Muscle of leg (tissue), 16 donors: ENCODE measurements at places on chromosomes 2 and 18. TPM values are rescaled to one million over a fixed set of nuclear protein-coding genes. Genes with fewer than 3 reads are reported as not detected.
A peak's percentile ranks its signal among the peaks of the same experiment; 100 is the strongest.

DNA sequence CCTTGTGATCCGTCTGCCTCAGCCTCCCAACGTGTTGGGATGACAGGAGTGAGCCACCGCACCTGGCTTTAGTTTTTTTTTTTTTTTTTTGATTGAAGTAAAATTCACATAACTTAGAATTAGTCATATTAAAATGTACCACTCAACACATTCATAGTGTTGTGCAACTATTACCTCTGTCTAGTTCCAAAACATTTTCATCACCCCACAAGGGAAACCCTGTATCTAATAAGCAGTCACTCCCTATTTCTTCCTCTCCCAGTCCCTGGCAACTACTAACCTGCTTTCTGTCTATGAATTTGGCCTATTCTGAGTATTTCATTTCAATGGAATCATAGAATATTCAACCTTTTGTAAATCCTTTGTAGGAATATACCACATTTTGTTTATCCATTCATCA lies 123.9 kb upstream of the FAM117B start:
- no peak for DNase-seq

DNA sequence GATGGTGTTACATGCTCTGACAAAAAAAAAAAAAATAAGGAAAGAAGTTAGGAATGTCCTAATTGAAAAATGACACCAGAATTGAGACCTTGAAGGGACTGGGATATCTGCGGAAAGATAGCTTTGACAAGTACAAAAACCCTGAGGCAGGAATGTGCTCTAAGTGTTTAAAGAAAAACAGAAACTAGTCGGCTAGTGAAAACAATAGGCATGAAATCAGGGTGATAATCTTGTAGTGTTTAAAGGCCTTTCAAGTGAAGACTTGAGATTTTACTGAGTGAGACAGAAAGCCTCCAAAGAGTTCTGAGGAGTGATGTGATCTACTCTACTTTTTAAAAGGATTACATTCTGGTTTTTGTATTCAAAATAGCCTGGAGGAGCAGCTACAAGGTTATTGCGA lies 107.4 kb downstream of the COBLL1 start:
- no peak for DNase-seq

Gene RAB27B
- 0.61 TPM for polyA plus RNA-seq

Gene CFAP221
- 1.2 TPM for polyA plus RNA-seq

- no peak for DNase-seq
These were observed 2.0 kb downstream of the LIMS1 start for GRCh38 chr2:108536133-108536780.

GRCh38 chr2:74540291-74540690 lies 10.6 kb downstream of the HTRA2 start:
- DNase-seq, result peak; percentile 41

Gene GLB1L
- polyA plus RNA-seq, result 6.0 TPM

Gene POTEI
- polyA plus RNA-seq, result 0.07 TPM

- no peak for DNase-seq
These were observed 440 bp upstream of the UGGT1 start for GRCh38 chr2:128090575-128090944.

DNA sequence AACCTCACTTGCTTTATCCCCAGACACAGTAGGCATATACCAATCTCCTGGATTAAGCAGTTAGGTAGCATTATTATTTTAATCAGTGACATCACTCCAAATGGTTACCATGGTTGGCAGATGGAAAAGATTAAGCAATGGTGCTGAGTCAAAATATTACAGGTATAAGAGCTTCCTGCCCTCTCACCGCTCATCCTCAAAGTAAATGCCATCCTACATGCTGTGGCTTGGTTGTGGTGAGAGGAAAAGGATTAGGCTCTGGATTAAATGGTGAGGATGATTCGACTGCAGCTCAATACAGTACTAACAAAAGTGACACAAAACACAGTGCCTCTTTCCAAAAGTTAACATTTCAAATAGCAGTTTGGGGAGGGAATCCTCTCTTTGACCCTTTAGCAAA lies 108.9 kb upstream of the ACAA2 start:
- DNase-seq, result no peak

- DNase-seq, result no peak
These were observed 439.5 kb downstream of the MEIS1 start for GRCh38 chr2:66874411-66874810.

- no peak for DNase-seq
These were observed 100.1 kb upstream of the CERS6 start for GRCh38 chr2:168355779-168356476.

DNA sequence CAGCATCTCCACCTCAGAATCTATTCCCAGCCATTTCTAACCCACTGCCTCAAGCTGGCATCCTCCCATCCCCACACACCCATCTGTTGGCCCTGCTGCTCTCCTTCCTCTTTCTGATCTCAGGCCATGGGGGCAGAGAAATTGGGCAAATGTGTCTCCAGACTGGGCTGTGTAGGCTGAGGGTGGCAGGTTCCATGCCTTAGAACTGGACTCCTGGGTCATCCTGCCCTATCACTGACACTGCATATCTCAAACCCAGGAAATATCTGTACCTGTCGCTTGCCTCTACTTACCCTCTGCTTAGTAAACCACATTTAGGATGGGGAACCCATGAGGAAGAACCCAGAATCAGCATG lies 1.8 kb downstream of the WNT10A start:
- DNase-seq, result no peak

GRCh38 chr2:37982147-37982582 lies 57.1 kb downstream of the RMDN2 start:
- peak; percentile 79 for DNase-seq

Gene GALNT3
- polyA plus RNA-seq, result 3.1 TPM

Gene XDH
- 0.03 TPM for polyA plus RNA-seq

DNA sequence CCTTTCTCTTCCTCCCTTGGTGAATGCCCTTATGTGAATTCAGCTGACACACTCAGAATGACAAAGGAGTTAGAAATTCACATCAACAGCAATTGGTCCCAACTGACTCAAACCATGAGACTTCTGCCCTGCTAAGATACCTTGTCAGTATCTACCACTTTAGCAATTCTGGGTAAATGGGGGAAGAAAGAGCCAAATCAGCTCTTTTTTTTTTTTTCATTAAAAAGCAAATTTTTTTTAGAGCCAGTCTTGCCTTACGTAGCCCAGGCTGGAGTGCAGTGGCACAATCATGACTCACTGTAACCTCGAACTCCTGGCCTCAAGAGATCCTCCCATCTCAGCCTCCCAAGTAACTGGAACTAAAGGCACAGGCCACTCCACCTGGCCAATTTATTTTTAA lies 1.7 kb upstream of the PPP4R1 start:
- no peak for DNase-seq

- DNase-seq, result no peak
These were observed 18.5 kb downstream of the PDCL3 start for GRCh38 chr2:100581277-100581612.

DNA sequence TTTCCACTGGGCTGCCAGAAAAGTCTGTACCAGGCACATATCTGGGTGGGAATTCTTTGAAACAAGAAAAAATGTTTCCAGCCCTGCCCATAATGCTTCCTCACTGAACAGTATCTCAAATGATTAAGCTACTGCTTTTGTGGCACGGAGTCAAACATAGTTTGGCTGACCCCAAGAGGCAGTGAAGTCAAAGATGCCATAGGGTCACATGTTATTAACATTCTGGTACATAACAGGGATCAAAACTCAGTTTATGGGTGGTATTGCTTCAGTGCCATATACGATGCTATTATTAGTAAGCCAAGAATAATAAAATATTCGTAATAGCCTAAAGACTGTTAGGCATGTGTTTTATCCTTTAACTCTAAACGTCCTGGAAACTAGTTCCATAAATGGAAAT lies 112.4 kb downstream of the FEZ2 start:
- DNase-seq, result peak; percentile 48

- no peak for DNase-seq
These were observed 107.2 kb upstream of the ETAA1 start for GRCh38 chr2:67289921-67290371.

Gene VAMP5
- 40.1 TPM for polyA plus RNA-seq

DNA sequence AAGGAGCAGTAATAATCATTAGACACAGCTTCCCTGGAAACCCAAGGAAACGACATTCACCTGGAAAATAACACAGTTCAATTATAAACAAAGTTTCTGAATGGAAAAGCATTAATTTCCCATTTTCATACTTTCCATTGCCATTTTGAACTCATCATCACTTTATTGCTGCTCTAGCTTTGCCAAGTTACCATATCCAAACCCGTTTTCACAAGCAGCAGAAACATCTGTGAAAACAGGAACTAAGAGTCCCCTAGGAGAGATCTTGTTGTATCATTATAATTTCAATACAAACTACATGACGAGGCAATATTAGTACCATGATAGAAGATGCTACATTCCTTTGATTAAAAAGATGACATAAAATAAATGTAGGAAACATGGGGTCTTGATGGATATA lies 597.0 kb upstream of the NRXN1 start:
- peak; percentile 96 for DNase-seq

GRCh38 chr2:28424799-28425463 lies 32.3 kb downstream of the FOSL2 start:
- no peak for DNase-seq

- DNase-seq, result no peak
These were observed 77.4 kb downstream of the KCNF1 start for GRCh38 chr2:10989151-10989550.

DNA sequence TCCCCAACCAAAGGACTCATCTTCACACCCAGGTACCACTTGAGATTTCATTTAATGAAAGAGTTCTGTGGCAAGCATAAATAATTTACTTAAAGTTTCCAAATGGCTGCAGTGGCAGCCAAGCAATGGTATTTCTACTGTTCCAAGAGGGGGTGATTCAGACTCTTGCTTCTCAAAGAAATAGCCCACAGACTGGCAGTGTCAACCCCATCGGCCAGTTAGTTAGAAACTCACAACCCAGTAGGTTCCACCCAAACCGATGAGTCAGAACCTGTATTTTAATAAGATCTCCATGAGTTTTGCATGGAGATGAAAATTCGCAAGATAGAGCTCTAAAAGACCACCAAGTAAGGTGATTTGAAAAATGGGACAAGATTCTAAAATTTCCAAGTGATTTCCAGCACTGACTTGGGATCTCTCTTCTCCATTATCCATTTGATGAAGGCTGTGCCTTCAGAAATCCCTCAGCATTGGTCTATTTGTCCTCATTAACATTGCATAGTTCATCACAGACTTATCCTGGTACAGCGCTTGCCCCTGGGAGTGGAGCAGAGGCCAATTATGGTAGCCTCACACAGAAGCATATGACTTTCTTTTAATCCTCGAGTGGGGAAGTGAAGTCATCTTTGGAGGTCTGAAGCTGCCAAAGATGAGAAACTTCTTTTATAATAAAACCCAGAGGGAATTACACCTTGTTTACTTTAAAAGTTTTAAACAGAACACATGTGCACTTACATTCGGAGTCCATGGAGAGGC lies 361.4 kb upstream of the ID2 start:
- DNase-seq, result no peak

DNA sequence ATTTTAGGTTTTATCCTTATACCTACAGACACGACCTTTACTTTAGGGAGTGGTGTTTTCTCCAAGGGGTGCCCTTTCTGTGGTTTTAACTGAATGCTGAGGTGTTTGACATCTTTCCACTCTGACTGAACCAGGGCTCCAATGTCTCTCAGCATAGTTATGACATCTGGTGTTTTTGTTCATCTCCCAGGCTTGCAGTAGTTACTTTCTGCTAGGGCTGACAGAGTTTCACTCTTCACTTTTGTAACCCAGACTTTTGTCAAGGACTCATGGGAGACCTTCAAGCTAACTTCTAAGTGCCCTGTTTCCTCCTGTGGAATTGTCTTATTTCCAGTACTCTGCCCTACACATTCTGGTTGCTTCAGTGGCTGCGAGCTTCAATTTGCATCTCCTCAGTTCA lies 103.1 kb downstream of the CCDC85A start:
- no peak for DNase-seq

DNA sequence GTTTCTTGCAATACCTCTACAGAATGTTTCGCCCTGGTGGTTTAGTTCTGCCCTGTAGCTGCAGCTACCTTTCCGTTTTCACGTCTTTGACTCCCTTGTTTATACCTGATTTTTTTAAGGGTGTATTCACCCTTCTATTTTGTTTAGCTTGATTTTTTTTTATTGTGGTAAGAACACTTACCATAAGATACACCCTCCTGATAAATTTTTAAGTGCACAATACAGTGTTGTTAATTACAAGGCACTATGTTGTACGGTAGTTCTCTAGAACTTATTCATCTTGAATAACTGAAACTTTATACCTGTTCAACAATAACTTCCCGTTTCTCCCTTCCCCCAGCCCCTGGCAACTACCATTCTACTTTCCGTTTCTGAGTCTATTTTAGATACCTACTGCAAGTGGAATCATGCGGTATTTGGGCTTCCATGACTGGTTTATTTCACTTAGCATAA lies 48.9 kb upstream of the NABP1 start:
- no peak for DNase-seq

DNA sequence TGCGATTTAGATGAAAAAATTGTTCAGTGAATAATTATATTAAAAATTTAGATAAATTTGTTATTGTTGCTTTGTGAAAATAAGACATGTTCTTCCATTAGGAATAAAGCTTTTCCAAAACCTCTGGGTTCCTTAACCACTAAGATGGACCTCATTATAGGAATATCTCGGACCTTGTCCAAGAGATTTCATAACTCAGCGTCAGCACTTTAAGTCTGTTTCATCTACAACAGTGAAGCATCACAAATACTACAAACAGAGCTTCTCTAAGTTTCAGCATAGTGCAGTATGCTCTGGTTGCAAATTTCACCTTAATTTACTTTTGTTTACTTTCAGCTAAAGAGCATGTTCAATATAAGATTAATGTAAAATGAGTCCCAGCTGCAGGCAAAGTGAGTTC lies 150.3 kb downstream of the UBE2E3 start:
- no peak for DNase-seq

Gene FLACC1
- polyA plus RNA-seq, result 1.7 TPM

GRCh38 chr18:78640246-78640995 lies 339.2 kb upstream of the SALL3 start:
- no peak for DNase-seq

DNA sequence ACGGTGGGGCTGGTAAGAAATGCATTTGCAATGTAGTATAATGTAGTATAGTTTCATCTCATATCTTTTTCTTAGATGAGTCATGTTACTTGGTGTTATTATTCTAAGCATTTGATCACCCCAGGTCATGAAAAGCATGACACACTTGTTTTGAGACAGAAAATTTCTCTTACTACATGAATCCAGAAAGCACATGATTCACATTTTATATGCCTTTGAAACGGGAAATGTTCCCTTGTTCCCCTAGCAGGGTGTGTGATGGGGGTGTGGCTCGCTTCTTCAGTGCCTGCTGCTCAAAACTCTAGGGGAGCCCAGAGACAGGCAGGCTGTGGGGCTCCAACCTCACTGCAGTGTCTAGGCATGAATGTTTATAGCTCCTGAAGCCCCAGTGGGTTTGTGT lies 116.0 kb upstream of the RAB27B start:
- no peak for DNase-seq

Gene DLX1
- 0.50 TPM for polyA plus RNA-seq
